NCI-H1048 (cell line): ENCODE measurements at places on chromosomes 2 and 18.

DNA sequence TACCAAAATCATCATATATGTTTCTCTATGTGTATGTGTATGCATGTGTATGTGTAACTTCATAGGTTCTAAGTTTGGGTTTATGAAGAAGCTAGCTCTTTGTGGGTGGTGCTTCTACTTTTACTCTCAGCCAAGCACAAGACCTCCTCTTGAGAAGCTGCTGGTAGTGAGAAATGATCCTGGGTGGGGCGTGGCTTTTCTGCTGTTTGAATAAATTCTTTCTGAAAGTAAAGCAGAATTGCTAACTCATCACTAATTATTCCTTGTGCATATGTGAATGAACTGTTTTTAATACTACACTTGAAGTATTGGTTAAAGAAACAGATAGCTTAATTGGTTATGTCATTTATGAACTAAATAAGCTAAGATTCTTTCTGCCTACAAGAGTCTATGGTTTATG, 7.6 kb upstream of the GAREM1 start:
- no peak for DNase-seq

- no peak for DNase-seq
Observed at GRCh38 chr2:160657196-160657595, 163.6 kb upstream of the RBMS1 start.

DNA sequence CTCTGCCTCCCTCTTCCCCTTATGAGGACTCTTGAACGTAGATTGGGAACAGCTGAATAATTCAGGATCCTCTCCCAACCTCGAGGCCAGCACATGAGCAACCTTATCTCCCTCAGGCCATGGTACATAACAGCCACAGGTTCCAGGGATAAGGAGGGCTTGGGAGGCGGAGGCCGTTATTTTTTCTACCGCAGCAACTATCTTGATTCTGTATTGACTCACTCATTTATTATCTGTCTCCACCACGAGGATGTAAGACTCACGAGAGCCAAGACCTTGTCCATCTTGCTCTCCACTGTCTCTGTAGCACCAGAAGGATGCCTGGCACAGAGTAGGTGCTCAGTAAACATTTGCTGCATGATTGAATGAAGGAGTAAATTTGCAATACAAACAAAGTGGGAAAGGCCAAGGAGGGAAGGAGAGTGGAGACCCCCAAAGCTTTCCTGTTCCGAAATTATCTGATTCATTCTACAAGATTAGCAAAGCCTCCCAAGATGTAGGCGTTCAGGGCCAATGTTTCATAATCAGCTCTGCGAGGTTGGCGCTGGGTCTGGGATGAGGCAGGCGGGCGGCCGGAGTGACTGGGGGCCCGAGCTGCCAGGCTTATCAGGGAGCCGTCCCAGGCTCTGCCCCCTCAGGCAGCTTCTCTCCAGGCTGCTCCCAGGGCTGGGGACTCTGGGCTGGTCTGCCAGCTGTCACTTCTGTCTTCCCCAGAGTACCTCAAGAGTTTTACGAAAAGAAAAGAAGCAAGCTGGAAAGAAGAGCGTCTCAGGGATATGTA, 31.6 kb downstream of the INPP5D start:
- DNase-seq: no peak

GRCh38 chr2:83991992-83992391, 467.1 kb downstream of the SUCLG1 start:
- no peak for DNase-seq

GRCh38 chr2:109346601-109347228, 217.7 kb downstream of the SH3RF3 start:
- DNase-seq: no peak

DNA sequence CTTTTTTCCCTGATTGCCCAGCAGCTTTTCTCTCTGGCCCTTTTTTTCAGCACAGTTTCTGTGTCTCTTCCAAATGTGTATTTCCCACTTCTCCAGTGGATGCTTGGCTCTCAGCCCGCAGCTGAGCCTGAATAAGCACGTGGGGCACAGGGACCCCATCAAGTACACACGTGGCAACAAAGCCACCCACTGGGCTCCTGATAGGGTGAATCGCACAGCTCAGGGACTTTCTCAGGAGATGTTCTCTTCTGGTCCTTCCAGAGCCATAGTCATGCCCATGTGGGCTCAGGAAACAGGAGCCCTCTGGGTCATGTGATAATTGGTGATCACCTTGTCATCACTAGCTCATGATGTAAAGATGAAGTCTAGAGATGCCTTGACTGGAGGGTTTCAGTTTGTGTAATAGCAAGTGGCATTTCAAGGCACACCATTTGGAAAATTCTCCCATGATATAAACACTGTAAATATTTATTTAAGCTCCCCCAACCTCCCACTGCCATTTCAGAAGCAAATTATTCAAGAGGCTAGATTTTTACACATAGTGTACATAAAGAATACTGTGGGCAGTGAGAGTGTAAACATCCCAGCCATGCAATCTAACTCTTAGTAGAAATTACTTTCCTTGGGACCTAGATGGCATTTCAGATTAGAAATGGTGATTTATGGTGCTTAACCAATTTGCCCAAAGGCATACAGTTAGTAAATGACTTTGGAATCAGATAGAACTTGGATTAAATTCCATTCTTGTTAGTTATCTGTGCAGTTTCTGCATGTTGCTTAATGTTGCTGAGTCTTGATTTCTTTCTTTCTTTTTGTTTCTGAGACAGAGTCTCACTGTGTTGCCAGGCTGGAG, 597.5 kb downstream of the SLC4A3 start:
- no peak for DNase-seq

GRCh38 chr2:119599384-119599783, 55.1 kb downstream of the CFAP221 start:
- DNase-seq: no peak

GRCh38 chr18:12599543-12599942, 58.4 kb downstream of the SPIRE1 start:
- DNase-seq: no peak

- no peak for DNase-seq
Observed at GRCh38 chr2:217074576-217075255, 214.9 kb upstream of the TNP1 start.

- no peak for DNase-seq
Observed at GRCh38 chr2:127575941-127576432, 40.5 kb downstream of the MYO7B start.

- no peak for DNase-seq
Observed at GRCh38 chr2:72278046-72278445, 130.4 kb upstream of the CYP26B1 start.

DNA sequence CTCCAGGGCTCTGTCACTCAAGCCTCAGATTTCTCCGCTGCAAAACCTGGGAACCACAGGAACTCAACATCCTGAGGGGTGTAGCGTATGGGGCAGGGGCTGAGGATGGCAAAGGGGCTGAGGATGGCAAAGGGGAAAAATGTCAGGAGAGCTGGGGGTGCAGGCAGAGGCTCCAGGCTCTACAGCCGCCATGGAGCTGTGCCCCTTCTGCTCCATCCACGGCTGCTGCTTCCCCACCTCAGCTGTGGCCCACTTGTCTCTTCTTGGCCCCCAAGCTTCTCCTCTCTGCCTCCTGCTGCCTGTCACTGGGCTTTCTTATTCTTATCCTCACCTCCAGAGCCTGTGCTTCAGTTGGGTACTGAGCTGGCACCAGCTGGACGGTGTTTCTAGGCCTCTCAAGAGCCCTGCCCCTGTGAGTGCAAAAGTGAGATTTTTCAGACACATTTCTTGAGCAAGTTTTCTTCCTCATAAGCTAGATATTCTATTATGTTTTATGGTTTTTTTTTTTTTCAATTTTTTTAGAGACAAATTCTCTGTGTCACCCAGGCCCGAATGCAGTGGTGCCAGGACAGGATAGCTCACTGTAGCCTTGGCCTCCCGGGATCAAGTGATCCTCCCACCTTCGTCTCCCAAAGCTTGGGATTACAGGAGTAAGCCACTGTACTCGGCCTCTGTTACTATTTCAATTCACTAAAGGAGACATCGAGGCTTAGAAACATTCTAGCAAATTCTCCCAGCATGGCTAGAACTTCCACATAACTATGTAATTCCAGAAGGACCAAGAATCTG, 49.0 kb downstream of the MARCO start:
- DNase-seq: no peak

GRCh38 chr2:209592106-209592505, 168.3 kb downstream of the MAP2 start:
- DNase-seq: no peak

GRCh38 chr18:27685807-27686412, 491.0 kb downstream of the CDH2 start:
- peak; percentile 14 for DNase-seq

GRCh38 chr2:221050020-221050795, 521.9 kb downstream of the EPHA4 start:
- DNase-seq: no peak

GRCh38 chr2:202122980-202123720, 50.1 kb downstream of the KIAA2012 start:
- no peak for DNase-seq

- DNase-seq: no peak
Observed at GRCh38 chr2:172072303-172072702, 13.0 kb upstream of the DLX1 start.

- no peak for DNase-seq
Observed at GRCh38 chr2:146807568-146808168, 1037.2 kb upstream of the ACVR2A start.

GRCh38 chr2:69067866-69068265, 54.9 kb downstream of the ANTXR1 start:
- DNase-seq: no peak

GRCh38 chr18:56511996-56512395, 126.4 kb downstream of the TXNL1 start:
- no peak for DNase-seq

DNA sequence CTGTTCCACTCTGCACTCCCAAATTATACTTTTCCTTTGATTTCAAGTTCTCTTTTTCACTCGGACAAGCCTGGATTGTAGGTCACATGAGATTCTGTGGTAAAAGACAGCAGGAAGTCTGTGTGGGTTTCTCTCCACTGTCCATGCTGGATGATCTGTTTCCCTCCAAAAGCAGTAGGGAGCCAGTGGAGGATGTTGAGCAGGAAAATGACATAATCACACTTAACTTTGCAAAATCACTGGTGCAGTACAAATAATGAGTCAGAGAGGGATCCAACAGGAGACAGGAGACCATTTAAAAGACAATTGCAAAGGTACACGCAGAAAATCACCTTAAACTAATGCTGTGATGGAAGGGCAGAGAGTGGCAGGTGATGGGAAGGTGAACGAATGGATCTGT, 301.3 kb downstream of the ZNF407 start:
- no peak for DNase-seq

- no peak for DNase-seq
Observed at GRCh38 chr2:9137379-9138150, 69.0 kb upstream of the ASAP2 start.

GRCh38 chr2:97355887-97356286, 233.8 kb downstream of the ANKRD36B start:
- DNase-seq: no peak

DNA sequence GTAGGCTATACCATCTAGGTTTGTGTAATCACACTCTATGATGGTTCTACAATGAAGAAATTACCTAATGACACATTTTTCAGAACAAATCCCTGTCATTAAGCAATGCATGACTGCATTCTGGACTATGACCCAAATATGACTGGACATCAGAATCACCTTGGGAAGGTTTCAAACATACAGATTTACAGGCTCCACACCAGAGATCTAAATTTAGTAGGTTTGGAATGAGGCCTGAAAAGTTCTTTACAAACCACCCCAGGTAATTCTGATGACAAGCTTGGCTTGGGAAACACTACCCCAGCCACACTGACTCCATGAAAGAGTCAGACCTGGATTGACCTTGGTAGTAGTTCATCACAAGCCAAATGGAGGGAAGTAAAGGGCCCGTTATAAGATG, 52.2 kb upstream of the NFE2L2 start:
- DNase-seq: no peak
